ENCODE measurements at places on chromosomes 12 and 14. TPM values are rescaled to one million over a fixed set of nuclear protein-coding genes. Genes with fewer than 3 reads are reported as not detected.
A peak's percentile ranks its signal among the peaks of the same experiment; 100 is the strongest.

The TSPAN11 gene
- 6.0 TPM for polyA plus RNA-seq

The KLRD1 gene
- 0.21 TPM for polyA plus RNA-seq

The KRT83 gene
- polyA plus RNA-seq, result not detected

DNA sequence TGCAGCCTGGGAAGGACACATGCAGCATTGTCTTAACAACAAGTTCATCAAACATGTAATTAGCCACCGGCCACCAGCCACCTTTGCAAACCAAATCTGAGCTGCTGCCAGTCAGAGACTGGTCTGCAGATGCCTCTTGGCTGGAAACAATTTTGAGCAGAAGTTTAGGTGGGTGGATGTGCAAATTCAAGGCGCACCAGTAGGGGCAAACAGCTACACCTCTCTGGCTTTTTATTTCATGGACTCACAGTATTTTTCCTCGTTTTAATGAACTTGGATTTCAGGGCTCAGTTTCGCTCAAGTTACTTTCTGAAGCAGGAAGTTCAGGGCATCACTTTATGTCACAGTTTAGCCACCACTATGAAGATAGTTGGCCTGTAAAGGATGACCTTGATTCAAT is 94.3 kb downstream of the OTX2 start:
- DNase-seq, result no peak

- DNase-seq, result no peak
These were observed 261.6 kb downstream of the DACT1 start for GRCh38 chr14:58899317-58899713.

GRCh38 chr14:99401621-99402284 is 78.9 kb downstream of the SETD3 start:
- DNase-seq, result no peak

The FSCB gene
- not detected for polyA plus RNA-seq

The VPS33A gene
- 21.4 TPM for polyA plus RNA-seq

The CYP27B1 gene
- 0.78 TPM for polyA plus RNA-seq

The SLC39A2 gene
- polyA plus RNA-seq, result 1.2 TPM

The TDRD9 gene
- 1.5 TPM for polyA plus RNA-seq

The ST8SIA1 gene
- polyA plus RNA-seq, result 6.6 TPM

- DNase-seq, result peak; percentile 91
These were observed 18.3 kb upstream of the NR4A1 start for GRCh38 chr12:52032804-52033445.

DNA sequence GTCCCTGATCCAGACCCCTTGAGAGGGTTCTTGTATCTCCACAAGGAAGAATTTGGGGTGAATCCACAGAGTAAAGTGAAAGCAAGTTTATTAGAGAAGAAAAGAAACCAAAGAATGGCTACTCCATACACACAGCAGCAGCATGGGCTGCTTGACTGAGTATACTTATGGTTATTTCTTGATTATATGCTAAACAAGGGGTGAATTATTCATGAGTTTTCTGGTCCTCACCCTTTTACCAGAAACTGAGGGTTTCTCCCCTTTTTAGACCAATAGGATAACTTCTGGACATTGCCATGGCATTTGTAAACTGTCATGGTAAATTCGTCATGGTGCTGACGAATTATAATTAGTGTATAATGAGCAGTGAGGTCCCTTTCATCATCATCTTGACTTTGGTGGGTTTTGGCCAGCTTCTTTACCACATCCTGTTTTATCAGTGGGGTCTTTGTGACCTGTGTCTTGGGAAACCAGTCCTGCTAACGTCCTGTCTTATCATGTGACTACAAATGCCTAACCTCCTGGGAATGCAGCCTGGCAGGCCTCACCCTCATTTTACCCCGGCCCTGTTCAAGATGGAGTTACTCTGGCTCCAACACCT is 121.9 kb downstream of the SPTSSA start:
- no peak for DNase-seq

DNA sequence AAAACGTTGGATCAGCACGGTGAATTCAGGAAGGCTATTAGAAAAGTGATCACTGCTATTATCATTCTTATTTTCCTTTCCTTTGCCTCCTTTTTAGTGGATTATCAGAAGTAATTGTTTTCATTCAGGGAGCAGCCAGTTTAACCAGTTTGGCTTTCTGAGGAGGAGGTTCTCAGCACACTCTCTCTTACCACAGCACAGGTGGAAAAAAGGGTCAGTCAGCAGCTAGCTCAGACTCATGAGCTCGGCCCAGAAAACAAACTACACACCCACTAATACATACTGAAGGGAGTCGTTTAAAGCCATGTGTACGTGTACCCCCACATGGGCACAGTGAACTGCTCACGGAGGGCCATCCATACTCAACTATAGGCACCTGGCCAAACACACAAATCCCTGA is 23.2 kb upstream of the MAGOHB start:
- DNase-seq, result no peak

GRCh38 chr14:50357124-50357523 is 39.6 kb downstream of the CDKL1 start:
- DNase-seq, result no peak

DNA sequence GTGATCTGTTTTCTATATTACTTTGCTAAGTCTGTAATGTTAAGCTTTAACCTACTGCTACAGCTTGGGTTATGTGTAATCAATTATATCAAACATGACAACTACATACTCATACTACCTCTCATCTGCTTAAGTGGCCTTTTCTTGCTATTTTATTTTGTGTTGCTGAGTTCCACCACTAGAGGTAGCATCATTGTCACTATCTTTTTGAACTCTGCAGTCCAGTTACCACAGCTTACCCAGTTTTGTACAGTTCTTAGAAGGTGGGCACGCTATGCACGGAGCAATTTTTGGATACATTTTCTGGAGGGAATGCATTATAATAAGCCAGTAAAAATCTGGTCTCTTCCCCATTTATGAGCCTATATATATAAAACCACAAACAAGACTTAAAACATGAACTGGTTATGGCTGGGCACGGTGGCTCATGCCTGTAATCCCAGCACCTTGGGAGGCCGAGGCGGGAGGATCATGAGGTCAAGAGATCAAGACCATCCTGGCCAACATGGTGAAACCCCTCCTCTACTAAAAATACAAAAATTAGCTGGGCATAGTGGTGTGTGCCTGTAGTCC is 48.5 kb downstream of the SAV1 start:
- DNase-seq, result no peak

DNA sequence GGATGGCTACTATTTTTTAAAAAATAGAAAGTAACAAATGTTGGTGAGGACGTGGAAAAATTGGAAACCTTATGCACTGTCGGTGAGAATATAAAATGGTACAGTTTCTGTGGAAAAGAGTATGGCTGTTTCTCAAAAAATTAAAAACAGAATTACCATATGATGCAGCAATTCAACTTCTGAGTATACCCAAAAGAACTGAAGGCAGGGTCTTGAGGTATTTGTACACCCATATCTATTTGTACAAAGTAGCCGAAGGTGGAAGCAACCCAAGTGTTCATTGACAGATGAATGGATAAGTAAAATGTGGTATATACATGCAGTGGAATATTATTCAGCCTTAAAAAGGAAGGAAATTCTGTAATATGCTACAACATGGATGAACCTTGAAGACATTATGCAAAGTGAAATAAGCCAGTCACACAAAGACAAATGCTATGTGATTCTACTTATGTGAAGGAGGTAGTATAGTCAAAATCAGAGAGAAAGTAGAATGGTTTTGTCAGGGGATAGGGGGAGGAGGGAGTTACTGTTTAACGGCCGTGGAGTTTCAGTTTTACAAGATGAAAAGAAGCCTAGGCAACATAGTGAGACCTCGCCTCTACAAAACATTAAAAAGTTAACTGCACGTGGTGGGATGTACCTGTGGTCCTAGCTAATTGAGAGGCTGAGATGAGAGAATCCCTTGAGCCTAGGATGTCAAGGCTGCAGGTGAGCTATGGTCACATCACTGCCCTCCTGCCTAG is 38.4 kb upstream of the CCT2 start:
- DNase-seq, result no peak

GRCh38 chr12:117105902-117106301 is 6.7 kb upstream of the TESC start:
- DNase-seq, result no peak

The INHBC gene
- 0.19 TPM for polyA plus RNA-seq

GRCh38 chr12:116736962-116737773 is 701 bp downstream of the SPRING1 start:
- DNase-seq, result no peak

DNA sequence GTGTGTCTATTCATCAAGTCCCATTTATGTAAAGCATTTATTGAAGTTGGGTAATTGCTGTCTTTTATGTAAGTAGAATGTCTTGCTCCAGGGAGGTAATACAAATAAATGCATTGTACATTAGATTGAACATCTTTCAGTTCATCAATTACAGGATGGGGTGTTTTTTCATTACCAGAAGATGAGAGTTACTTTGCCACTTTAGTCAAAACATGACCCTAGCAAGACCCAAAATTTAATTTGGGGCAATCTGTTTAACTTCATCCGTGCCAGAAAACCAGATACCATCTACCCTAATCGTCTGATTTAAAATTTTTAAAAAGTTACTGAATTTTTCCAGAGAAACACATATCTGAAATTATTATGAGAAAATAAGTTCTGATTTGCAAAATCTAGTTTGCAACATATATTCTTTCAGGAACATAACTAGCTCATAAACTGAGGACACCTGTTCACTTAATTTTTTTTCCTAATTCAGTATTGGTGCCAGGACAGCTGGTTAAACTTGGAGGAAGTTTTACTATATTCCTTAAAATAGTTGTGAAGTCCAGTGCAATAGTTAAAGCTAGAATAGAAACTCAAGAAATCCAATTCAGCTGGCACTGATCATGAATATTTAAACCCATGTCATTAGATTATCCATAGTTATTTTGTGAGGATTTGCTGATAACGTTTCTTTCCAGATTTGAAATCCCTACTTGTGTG is 114.5 kb downstream of the SRGAP1 start:
- no peak for DNase-seq

DNA sequence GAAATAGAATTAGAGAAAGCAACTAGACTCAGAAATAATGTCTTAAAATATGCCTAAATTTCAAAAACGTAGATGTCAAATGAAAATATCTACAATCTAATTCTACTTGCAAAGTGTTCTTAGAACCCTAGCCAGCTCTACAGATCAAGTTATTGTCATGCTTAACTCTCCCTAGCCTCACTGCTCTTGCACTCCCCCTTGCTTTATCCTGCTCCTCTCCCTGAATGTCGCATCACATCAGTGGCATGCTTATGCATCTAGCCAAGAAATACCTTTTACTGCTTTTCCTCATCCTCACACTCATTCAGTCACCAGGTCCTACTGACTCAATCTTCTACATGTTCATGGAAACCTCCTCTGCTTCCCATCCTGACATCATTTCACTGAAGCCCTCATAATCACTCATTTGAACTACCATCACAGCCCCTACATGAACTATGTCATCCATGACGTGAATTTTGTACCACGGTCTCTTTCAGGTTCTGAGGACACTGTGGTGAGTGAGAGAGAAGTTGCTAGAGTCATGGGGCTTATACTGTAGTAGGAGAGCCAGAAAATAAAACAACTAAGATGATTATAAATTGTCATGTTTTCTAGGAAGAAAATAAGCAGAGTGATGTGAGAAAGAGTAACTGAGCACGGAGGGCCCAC is 22.6 kb upstream of the CRACR2A start:
- no peak for DNase-seq

DNA sequence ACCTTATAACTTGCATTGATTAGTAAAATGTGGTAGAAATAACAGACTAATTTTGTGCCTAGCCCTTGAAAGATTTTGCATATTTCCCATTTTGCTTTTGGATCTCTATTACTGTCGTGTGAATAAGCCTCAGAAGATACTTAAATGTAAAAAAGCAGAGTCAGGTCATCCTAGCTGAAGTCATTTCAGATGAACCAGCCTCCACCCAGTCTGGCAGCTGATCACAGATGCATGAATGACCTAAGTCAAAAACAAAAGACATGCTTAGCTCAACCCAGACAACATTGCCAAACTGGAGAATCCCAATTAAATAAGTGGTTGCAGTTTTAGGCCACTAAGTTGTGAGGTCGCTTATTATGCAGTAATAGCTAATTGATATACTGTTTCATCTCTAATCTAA is 349.9 kb downstream of the C12orf50 start:
- DNase-seq, result no peak

- no peak for DNase-seq
These were observed 185.6 kb downstream of the DICER1 start for GRCh38 chr14:94971750-94972149.

The LTBR gene
- polyA plus RNA-seq, result 70.6 TPM

DNA sequence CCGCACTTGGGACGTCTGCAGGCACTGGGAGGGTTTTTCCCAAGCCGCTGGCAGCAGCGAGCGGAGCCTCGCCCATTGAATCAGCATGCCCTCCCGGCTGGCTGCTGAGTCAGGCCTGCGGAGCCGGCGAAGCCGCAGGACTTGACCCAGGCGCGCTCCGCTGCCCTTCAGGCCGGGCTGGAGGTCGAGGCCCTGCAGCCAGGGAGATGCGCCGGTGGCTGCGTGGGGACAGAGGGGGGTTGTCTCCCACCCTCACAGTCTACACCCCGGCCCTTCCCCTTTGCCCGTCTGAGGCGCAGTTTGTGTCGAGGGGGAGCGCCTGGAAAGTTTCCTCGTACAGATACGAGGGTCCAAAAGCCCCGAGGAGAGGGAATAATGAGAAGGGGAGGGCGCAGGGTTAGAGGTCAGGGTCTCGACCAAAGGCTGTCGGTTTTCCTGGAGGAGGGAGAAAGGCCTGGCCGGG is 759 bp upstream of the KLC1 start:
- no peak for DNase-seq

GRCh38 chr12:70983692-70984091 is 63.2 kb upstream of the PTPRR start:
- DNase-seq, result peak; percentile 9

GRCh38 chr14:58629281-58629680 is 8.5 kb upstream of the DACT1 start:
- DNase-seq, result no peak

The GRIP1 gene
- 28.3 TPM for polyA plus RNA-seq

GRCh38 chr14:93267149-93267711 is 60.2 kb downstream of the UBR7 start:
- DNase-seq, result no peak

GRCh38 chr12:56601503-56601902 is 28.6 kb downstream of the BAZ2A start:
- DNase-seq, result no peak

DNA sequence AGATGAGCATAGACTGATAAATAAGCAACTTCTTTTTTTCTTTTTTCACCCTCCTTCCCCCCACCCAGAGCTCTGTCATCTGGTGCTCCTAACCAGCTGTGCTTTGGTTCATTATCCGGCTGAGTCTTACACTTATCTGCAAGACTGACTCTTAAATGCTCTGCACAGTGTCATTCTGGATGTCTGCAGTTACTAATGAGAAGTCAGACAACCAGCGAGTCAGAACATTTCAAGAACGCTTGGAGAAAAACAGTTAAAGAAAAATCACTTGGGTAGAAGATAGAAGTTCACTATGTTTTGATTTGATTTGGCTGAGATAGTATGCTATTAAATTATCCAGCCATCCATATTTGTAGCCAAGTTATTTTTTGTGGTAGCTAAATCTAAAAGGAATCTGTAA is 328.9 kb upstream of the PRICKLE1 start:
- DNase-seq, result no peak

GRCh38 chr12:25585021-25585523 is 32.0 kb upstream of the LMNTD1 start:
- no peak for DNase-seq

Data from left renal cortex interstitium (tissue), 4 donors.